ENCODE measurements at places on chromosomes 5 and 9. TPM values are rescaled to one million over a fixed set of nuclear protein-coding genes. Genes with fewer than 3 reads are reported as not detected.

Gene GABBR2
- total RNA-seq: not detected

Gene OR13D1
- not detected for total RNA-seq

Gene CCDC192
- not detected for total RNA-seq

Gene MCTP1
- total RNA-seq: not detected

DNA sequence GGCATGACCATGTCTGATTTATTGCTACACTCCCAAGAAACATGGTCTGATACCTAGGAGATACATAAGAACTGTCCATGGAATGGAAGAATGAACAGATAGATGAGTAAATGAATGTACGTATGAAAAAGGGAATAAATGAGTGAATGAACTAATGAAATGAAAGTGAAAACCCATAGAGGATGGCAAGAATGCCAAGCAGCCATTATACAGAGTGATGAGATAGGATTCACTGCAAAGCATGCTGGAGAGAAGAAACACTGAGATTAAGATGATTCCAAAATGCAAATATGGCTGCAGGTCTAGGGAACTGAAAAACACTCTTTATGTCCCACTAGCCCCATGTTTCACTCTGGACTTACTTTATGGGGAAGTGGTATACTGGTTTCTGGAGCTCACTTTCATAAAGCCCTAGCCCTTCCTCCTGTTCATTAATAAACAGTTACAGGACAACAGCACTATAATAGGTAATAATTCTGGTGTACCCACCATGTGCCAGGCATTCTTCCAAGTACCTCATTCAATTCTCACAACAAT is 170.3 kb upstream of the RAD23B start:
- DNase-seq: no peak

- peak; percentile 73 for DNase-seq
Measured at GRCh38 chr9:127970401-127971313, 10.1 kb downstream of the EEIG1 start.

GRCh38 chr5:44719856-44720255 is 88.9 kb upstream of the MRPS30 start:
- DNase-seq: no peak

GRCh38 chr9:76655971-76656370 is 108.3 kb upstream of the PCA3 start:
- no peak for DNase-seq

DNA sequence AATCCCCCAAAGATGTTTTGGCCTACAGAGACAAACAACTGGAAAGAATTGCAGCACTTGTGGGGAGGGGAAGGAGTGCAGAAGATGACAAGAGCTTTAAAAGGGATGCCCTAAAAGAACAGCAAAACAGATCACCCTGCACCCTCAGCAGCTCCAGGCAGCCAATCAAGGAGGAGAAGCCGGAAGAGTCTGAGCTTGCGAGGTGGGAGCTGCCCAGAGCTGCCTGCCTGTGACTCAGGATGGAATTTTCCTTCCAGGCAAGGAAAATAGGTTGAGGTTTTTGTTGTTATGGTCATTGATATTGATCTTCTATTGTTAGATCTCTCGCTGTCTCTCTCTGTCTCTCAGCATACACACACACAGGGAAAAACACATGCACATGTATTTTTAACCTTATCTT is 70.3 kb upstream of the MAP1B start:
- no peak for DNase-seq

GRCh38 chr5:115484368-115484767 is 60.2 kb downstream of the FEM1C start:
- DNase-seq: no peak

DNA sequence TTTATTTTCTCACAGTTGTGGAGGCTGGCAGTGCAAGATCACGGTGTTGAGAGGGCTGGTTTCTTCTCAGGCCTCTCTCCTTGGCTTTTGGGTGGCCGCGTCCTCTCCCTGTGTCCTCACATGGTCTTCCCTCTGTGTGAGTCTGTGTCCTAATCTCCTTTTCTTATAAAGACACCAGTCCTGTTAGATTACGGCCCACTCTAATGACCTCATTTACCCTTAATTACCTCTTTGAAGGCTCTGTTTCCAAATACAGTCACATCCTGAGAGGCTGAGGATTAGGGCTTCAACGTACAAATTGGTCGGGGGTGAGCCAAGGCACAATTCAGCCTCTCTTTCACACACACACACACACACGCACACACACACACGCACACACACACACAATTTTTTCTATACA is 73.0 kb downstream of the UGCG start:
- DNase-seq: no peak

GRCh38 chr5:152264645-152265254 is 140.3 kb downstream of the NMUR2 start:
- no peak for DNase-seq

DNA sequence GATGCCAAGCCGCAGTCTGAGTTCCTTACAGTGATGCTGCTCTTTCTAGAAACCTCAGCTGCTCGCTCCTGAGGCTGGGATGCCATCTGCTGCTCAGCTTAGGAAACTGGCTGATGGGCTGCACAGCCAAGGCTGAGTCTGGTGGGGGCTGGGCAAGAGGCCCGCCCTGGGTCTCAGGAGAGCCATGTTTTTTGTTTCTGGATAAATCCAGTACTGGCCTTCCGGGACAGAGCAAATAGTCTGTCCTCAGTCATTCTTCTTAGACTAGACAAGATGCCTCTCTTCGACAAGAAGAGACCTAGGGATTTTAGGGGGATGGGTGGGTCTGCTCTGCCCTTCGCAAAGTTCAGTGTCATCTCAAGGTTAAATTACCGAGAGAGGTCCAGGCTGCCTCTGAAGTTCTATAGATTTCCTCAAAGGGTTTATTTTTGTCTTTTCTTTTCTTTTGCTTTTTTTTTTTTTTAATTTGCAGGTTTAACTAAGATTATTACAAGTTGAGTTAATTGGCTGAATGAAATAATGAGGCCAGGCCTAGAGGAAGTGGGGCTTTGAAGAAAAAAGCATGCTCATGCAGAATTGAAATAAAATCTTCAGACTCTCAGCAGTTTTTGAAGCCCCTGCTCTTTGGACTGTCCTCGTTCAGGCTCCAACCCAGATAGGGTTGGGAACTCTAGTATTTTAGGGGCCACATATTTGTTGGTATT is 30.6 kb upstream of the MATR3 start:
- peak; percentile 57 for DNase-seq

DNA sequence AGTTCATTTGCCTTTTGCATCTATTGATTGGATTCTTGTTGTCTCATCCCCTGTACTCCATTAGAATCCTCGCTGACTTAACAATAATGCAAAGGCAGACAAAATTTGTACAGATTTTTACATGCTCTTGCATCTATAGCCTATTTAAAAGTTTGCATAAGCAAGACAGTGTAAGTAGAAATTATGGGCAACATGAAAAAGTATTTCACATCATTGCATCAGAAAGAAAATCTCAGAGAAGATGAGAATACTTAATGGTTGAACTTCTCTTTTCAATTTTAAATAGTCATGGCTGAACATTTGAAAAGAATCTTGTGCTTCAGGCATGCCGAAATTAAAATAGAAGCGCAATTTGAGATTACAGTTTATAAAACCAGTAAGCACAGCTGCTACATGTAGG is 226.4 kb downstream of the EFNA5 start:
- no peak for DNase-seq

DNA sequence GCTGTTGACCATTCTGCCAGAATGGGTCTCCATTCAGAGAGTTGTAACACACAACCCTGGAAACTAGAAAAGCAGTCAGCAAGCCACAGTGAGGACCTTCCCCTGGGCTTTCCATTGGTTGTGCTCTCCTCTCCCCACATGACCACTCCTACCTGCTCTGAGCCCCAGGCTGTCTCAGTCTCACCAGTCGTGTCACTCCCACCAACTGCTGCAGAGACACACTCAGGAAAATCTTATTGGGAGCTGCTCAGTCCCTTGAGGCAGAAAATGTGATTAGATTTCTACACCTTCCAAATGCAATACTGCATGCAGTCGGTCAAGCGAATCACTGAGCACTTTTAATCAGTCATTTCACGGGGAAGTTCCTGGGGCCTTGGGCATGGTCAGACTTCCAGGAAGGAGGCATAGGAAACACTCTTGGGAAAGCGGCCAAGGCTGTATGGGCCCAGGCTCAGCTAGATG is 284.2 kb upstream of the NMUR2 start:
- DNase-seq: no peak
